ENCODE measurements at places on chromosomes 3 and 15.

- DNase-seq = no peak
Observed at GRCh38 chr3:179416681-179417080, 34.6 kb downstream of the GNB4 start.

DNA sequence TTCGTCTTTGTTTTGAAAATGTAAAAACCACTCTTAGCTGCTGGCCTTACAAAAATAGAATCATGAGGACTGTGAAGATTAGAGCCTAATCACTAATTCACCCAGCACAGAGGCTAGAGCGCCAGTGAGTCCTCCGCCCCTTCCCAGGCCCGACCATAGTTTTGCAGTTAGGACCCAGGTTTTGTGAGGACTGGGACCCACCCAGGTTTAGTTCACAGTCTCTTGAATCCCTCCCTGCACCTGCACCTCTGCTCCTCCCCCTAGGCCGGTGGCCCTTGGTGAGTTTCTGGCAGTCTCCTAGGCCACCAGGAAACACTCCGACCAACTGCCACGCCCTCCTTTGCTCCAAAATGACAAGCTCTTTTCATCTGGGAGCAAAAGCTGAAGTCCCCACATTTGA lies 136.0 kb upstream of the CCDC54 start:
- DNase-seq = no peak

GRCh38 chr3:171646357-171647133 lies 163.7 kb downstream of the PLD1 start:
- DNase-seq = no peak

GRCh38 chr3:127475391-127475790 lies 115.1 kb downstream of the TPRA1 start:
- DNase-seq = no peak

GRCh38 chr3:9721700-9722060 lies 9.9 kb upstream of the BRPF1 start:
- no peak for DNase-seq

DNA sequence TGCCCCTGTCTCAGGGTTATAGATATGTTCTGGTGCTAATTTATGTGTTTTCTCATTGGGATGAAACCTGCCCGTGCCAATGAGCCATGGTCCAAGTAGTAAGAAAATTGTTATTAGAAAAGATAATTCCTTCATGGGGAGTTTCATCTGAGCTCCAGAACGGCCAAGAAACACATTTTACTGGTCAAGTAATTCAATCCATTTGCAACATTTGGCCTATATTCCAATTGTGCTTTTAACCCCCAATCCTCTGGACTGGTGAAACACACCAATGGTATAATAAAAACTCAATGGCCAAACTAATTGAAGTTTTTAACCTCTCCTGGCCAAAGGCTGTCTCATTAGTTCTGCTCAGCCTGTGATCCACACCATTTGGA lies 53.7 kb upstream of the XCR1 start:
- DNase-seq = no peak

- no peak for DNase-seq
Observed at GRCh38 chr15:60394689-60395097, 3.1 kb downstream of the ANXA2 start.

GRCh38 chr3:165406425-165406824 lies 210.2 kb upstream of the SLITRK3 start:
- no peak for DNase-seq

DNA sequence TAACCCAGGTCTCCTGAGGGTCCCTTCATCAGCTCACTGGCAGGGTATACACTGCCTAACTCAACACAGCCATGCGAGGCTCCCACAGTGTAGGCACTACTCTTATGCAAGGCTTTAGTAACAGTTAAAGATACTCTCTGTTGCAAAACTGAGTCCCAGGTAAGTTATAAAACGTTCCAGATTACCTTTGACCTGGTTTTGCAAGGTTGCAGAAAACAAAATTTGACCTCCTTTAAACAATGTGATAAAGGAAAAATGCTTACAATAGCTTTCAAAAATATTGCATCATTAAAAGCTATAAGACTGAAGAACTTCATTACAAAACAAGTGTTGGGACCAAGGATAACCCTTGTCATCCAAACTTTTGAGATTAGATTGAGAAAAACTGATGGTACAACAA lies 5.5 kb downstream of the SLC27A2 start:
- DNase-seq = no peak

DNA sequence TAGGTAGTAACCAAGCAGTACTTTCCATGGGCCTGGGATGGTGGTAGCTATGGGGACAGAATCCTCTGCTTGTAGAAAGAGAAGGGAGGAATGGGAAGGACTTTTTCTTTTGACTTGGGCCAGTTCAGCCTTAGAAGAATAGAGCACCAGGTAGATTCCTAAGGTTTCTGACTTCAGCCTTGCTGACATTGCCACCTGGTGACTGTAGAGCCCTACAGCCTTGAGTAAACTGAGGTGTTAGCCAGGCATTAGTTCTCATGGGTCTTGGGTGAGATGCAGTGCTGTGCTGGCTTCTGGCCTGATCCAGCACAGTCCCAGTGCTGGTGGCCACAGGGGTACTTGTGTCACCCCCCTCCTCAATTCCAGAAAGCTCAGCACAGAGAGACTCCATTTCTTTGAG lies 171.1 kb downstream of the ZBBX start:
- no peak for DNase-seq

DNA sequence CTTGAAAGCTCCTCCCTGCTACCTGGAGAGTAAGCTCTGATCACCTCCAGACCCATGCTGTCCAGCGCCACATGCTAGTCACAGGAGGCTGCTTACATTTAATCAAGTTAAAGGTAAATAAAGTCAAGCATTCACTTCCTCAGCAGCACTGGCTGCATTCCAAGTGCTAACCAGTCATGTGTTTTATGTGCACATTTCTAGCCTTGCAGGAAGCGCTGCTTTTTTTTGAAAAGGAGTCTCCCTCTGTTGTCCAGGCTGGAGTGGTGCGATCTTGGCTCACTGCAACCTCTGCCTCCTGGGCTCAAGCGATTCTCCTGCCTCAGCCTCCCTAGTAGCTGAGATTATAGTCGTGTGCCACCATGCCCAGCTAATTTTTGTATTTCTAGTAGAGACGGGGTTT lies 279.2 kb downstream of the GABRG3 start:
- DNase-seq = no peak

- DNase-seq = no peak
Observed at GRCh38 chr3:182309120-182309519, 484.2 kb upstream of the ATP11B start.

DNA sequence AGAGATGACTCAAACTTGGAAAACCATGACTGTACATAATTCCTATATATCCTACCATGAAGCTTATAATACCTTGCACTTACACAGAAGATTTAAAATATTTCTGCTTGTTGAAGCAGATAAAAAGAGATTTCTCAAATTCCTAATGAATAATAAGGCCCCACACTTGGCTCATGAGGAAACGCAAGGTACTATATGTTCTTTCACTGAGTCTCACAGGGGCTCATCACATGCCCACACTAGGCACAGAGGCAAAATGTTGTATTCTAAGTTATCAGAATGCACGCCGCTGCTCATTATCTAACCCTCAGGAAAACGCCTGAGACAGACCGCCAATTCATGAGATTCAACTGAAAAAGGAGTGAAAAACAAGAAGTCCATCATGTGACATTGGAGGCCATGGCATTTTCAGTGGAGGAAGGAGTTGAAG lies 5.6 kb downstream of the MYO1E start:
- no peak for DNase-seq

GRCh38 chr3:41915353-41915752 lies 46.5 kb downstream of the ULK4 start:
- no peak for DNase-seq

DNA sequence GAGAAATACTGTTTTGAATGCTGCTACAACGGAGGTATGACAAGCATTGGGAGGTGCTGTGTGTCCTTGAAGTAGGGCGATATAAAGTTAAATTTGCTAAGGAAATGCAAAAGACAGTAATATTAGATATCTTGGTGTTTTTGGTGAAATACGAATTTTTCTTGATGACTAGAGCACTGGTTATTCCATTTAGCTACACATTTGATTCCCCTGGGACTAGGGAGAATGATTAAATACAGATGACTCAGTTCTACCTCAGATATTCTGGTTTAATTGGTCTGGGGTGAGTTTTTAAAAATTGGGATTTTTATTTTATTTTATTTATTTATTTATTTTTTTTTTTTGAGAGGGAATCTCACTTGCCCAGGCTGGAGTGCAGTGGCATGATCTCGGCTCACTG lies 18.7 kb upstream of the GADL1 start:
- DNase-seq = no peak

- DNase-seq = no peak
Observed at GRCh38 chr3:76405196-76405595, 619.8 kb upstream of the ZNF717 start.

- DNase-seq = no peak
Observed at GRCh38 chr15:74233373-74233772, 2.8 kb upstream of the CCDC33 start.

GRCh38 chr3:169613053-169613803 lies 50.3 kb downstream of the MECOM start:
- no peak for DNase-seq

- DNase-seq = no peak
Observed at GRCh38 chr15:43899928-43900327, 73.1 kb downstream of the WDR76 start.

DNA sequence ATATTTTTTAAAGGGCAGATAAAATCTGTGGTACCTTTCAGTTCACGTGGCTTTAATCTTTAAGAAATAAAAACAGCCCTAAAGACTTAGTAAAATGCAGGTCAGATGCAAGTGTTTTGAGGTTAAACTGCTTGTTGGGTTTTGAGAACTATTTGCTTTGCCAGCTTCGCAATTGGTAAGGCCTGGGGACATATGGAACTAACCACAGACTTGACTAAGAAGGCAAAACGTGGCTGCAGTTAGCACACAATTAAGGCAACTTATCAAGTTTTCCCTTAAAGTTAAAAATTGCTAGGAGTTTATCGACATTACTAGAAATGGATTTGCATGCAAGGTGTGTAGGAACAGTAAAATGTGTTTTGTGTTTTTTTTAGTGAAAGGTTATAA lies 206.9 kb downstream of the ZNF385D start:
- no peak for DNase-seq

- no peak for DNase-seq
Observed at GRCh38 chr15:39172380-39173281, 408.2 kb upstream of the THBS1 start.

DNA sequence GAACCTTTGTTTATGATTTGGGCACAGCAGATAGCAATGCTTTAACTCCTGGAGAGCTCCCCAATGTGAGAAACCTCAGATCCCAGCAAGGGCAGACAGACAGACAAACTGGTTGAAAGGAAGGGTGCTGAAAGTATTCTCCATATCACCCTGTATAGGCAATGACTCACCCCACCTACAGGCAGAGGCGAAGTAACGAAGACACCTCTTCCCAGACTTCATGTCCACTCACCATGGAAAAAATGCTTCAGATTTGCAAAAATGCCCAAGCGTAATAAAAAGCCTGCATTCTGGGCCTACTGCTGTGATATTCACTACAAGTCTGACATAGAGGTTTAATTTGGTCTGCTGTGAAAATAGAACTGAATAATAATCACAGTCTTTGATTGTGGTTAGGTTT lies 50.5 kb downstream of the THBS1 start:
- DNase-seq = no peak
